ENCODE measurements at places on chromosomes 4 and X. TPM values are rescaled to one million over a fixed set of nuclear protein-coding genes. Genes with fewer than 3 reads are reported as not detected.

Gene CASP6
- polyA plus RNA-seq, result 16.3 TPM

Gene AMOT
- polyA plus RNA-seq, result 39.0 TPM

Gene ARHGAP36
- polyA plus RNA-seq, result 522 TPM

DNA sequence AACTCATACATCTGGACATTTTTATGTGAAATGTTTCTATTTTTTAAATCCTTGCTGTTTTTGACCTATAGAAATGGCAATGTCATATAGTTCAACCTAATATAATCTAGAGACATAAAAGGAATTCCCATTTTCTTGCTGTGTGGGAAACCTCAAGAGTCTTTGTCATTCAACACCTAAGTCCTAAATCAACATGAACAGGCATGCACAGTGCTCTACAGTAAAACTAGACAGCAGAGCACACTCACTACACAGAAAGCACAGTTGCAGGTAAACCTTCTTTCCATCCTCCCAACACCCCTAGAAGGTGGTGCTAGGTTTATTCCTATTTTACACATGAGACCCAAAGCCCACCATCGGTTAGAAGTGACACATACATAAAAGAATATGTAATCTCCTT, 79.1 kb upstream of the C1QTNF7 start:
- no peak for DNase-seq

- no peak for DNase-seq
These were observed 6.8 kb downstream of the PPARGC1A start for GRCh38 chr4:23882976-23883531.

- no peak for DNase-seq
These were observed 129.6 kb downstream of the DCLK2 start for GRCh38 chr4:150207871-150208270.

DNA sequence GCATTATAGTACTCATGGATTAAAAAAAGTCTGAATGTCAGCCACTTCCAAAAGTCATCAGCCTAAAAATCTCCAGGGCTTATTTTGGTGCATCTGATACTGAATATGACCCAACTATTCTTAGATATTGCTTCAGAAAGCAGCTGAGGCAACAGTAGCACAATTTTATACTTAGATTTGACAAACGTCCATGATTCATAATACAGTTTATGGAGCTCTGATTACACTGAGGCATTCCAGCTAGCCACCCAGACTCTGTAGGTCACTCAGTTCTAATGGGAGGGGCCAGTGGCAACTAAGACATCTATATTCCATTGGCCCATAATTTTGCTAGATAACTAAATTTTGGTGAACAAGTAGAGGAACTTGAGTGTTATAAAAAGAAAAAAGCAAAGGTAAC, 10.3 kb downstream of the SPATA4 start:
- no peak for DNase-seq

DNA sequence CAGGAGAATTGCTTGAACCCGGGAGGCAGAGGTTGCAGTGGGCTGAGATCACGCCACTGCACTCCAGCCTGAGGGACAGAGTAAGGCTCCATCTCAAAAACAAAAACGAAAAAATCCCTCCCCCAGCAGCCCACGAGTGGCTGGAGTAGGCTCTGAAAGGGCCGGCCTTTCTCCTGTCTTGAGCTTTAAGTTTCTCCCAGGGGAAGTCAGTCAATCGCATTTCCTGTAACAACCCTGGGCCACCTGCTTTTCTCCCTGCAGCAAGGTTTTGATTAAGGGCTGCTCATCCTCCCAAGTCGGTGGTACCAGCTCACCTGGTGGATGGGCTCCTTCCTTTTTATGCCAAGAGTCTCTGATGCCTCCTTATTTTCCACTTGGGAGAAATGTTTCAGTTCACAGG, 2.0 kb upstream of the NYX start:
- DNase-seq, result no peak

DNA sequence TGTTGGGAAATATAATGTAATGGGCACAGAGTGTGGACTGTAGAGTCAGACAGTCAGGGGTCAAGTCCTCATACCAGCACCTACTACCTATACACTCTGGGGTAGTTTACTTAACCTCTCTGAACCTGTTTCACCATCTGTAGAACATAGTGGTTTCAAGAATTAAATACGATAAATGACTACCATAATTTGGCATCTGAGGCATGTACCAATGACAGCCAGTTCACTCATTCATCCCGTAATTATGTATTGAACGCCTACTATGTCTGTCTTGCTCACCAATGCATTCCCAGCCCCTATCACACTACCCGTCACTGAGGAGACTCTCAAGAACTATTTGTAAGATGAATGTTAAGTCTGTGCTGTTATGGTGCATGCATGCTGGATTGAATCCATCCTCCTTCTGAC, 2.0 kb upstream of the FGB start:
- no peak for DNase-seq
